NCI-H146 (cell line): ENCODE measurements at places on chromosomes 3 and 15.

DNA sequence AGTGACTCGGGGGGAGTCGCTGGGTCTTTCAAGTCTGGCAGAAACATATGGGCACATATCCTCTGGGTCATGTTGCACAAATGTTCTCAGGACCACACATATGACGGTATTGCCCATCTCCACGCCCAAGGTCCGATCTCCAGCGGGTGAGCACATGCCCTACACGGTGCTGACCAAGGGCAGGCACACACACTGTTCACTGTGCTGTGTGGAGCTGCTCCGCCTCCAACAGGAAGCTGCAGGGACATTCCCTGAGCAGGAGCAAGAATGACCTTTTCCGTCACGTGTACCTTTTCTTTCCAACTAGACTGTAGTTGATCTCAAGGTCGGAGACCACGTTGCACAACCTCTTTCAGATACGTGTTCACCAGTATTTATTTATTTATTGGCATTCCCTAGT lies 41.7 kb upstream of the B3GNT5 start:
- DNase-seq, result no peak

GRCh38 chr15:95304947-95305400 lies 1025.5 kb upstream of the NR2F2 start:
- no peak for DNase-seq

- peak; percentile 69 for DNase-seq
These were observed at the start of gene DNAJA4 for GRCh38 chr15:78264304-78265136. Gene DNAJA4, plus strand, starts transcription at chr15:78264562. Its CDS starts 202 bp downstream, at chr15:78264764.

- DNase-seq, result no peak
These were observed 222.9 kb downstream of the WDR72 start for GRCh38 chr15:53536479-53537120.

DNA sequence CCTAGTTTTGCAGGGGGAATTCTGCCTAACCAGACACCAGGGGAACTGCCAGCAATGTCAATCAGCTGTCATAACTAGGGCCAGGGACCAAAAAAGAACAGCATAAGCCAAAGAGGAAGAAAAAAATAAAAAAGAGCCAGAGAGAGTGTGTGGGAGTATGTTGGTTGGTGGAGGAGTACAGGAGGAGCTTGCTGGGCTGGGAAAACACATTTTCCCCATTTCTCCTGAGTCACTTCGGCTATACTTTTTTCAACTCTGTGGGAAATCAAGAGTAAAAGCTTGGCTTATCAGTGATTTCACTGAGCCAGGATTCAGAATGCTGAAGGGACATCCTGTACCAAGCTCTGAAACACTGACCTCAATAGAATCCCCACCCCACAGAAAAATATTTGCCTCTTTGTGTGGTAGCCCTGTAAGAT lies 144.7 kb upstream of the DPH6 start:
- DNase-seq, result no peak
